ENCODE measurements at places on chromosomes 3 and 15. TPM values are rescaled to one million over a fixed set of nuclear protein-coding genes. Genes with fewer than 3 reads are reported as not detected.

- no peak for DNase-seq
Observed at GRCh38 chr3:57078344-57078634, 17.8 kb downstream of the SPATA12 start.

GRCh38 chr3:158084651-158085050 is 21.6 kb downstream of the SHOX2 start:
- DNase-seq = no peak

DNA sequence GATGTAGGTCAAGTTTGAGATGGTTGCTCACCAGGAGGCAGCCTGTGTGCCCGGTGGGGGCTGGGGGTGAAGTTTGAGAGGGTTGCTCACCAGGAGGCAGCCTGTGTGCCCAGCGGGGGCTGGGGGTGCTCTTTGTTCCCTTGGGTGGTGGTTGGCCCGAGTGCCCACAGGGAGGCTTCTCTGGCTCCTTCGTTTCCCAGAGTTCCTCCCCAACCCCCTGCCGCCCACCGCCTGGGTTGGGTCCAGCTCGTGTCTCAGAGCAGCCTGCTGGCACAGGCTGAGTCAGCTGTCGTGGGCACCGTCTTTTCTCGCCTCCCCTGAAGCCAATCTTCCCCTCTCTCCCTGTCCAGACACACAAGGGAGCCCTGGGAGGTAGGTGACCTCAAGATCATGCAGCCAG is 3.1 kb downstream of the APBA2 start:
- no peak for DNase-seq

GRCh38 chr3:33803252-33803651 is 4.8 kb downstream of the PDCD6IP start:
- no peak for DNase-seq

GRCh38 chr3:7397097-7397496 is 536.2 kb downstream of the GRM7 start:
- DNase-seq = no peak

DNA sequence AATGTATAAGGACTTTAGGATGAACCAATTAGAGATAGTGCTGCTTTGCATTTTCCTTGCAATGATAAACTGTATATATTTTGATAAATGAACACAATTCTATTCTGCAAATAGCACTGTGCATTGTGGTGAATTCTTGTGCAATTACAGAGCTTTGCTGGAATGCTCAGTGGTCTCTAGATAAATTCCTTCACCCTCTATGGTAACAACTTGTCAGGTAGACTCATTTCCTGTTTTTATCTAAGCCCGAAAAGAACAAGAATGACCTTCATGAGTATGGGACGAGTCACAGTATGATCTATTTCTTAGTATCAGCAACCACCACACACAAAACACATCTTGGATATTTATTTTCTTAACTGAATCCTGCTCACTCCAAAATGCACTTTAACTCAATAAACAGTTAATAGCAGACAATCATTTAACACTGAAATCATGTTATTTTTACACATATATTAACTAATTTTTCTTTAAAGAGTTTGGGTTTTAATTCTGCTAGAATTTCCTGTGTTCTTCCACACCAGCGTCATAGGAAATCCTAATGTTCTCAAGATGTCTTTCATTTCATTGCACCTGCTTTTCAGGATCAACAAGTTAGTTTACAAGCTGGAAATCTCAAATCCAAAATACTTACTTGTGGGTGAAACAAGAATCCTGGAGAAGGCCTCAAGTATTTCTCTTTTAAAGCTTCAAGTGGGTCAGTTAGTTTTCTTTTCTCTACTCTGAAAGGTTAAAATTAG is 551.2 kb downstream of the MECOM start:
- no peak for DNase-seq

- DNase-seq = peak; percentile 41
Observed at GRCh38 chr3:72727172-72727571, 121.1 kb downstream of the SHQ1 start.

GRCh38 chr3:151890721-151891141 is 17.3 kb downstream of the SUCNR1 start:
- DNase-seq = no peak

- DNase-seq = no peak
Observed at GRCh38 chr3:5186089-5186857, 1.2 kb upstream of the EDEM1 start.

DNA sequence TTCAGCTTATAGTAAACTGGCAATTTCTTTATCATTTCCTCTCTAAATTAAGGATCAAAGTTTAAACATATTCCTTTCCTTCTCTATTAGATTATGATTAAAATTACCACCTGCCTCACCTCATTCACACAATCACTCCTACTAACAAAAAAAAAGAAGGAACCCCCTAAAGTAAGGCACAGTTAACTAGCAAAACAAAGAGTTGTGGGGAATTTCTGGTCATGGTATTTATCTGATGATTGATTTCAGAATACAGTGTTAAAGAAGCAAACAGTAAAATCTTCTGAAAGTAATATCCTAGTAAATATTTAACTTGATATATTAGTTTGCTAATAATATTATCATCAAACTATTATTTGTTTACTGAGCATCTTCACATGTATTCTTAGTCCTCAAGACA is 8.8 kb downstream of the GBE1 start:
- no peak for DNase-seq

- DNase-seq = no peak
Observed at GRCh38 chr15:31472636-31473384, 146.2 kb downstream of the KLF13 start.

DNA sequence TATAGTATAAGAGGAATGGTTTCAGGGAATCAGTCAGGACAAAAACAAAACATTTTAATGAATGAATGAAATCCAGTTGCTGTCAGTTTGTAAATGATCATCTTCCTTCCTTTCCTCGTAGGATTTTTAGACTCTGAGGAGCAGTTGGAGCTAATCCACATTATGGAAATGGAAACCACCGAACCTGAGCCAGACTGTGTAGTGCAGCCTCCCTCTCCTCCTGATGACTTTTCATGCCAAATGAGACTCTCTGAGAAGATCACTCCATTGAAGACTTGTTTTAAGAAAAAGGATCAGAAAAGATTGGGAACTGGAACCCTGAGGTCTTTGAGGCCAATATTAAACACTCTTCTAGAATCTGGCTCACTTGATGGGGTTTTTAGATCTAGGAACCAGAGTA is 3.1 kb downstream of the TIPARP start:
- no peak for DNase-seq

- DNase-seq = no peak
Observed at GRCh38 chr3:194181612-194182529, 45.9 kb downstream of the HES1 start.

DNA sequence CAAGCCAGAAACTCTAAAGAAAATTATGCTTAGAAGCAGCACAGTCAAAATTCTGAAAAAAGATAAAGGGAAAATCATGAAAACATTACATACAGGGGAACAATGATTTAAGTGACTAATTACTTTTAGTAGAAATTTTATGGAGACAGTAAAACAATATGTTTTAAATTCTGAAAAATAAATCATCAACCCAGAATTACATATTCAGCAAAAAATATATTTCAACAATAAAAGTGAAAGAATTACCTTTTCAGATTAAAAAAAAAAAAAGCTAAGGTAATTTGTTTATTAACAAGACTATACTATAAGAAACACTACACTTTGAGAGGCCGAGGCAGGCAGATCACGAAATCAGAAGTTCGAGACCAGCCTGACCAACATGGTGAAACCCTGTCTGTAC is 32.4 kb upstream of the IGF2BP2 start:
- no peak for DNase-seq

Gene KNG1
- not detected for total RNA-seq

Gene C2CD4A
- not detected for total RNA-seq

Gene LEO1
- total RNA-seq = 10.0 TPM

Gene CX3CR1
- total RNA-seq = 0.42 TPM

Gene CEMIP
- total RNA-seq = 5.9 TPM

Gene CELSR3
- 0.64 TPM for total RNA-seq

Gene ZNF660
- 4.8 TPM for total RNA-seq

Gene SLC2A2
- 0.26 TPM for total RNA-seq

Gene DNAJB8
- total RNA-seq = not detected

Gene PCLAF
- total RNA-seq = 0.35 TPM

Gene GFM1
- 60.1 TPM for total RNA-seq
